ENCODE measurements at places on chromosomes 12 and 14.

DNA sequence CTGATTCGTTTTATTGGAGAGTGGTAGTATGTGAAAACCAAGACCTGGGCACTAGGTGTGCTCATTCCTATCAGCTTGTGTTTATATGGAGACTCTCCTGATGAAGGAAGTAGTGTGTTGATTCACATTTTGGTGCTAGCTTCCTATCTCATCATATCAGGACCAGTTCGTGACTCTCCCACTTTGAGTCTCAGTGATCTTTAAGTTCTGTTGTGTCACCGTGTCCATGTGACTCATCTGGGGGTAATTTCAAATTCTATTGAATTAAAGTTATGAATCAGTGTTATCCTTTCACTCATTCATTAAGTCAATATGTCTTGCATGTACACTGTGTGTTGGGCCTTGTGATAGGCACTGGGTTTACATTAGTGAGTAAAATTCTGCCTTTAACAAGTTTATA lies 180.2 kb downstream of the CACNA1C start:
- no peak for DNase-seq

DNA sequence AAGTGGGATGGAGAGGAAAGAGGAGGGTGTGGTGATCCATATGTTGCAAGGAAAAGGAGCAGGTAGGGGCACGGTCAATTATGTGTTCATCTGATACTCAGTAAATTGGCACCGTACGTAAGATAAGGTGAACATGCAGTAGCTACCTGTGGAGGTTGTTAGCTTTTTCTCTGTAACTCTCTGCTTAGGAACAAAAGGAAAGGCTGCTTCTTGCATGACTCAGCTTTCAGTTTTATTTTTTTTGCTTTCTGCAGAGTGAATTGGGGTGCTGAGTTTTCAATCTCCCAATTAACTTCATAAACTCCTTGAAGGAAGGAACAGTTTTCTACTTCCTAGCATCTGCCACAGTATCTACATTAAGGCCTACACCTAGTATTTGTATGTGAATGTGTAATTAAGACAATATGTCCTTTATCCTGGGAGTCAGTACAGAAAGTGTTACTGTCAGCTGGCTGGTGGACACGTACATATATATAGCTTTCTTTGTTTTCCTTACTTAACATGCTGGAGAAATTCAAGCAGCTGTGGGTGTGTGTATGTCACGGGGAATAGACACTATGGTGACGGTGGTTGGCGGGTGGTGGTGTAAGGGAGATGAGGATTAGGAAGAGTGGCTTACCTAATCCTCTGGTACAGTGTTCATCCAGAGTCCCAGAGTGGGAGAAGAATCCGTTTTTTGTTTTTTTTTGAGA lies 40.1 kb upstream of the WNK1 start:
- no peak for DNase-seq

DNA sequence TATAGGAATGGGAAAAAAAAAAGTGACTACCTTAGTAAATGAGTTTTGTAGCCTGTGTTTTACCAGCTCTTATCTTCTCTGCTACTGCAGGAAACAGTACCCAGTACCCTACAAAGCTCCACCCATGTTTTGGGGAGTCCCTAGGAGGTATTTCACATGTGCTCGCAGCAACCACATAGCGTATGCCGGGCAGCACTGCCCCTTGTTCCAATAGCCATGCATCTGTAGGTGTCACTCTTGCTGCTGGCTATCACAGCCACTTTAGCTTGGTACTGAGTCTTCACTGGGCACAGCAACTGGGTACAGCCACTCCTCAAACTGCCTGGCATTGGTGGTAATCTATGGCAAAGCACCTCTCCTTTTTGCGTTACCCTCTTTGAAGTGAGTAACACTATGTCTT lies 2.0 kb upstream of the MDM1 start:
- peak; percentile 45 for DNase-seq

DNA sequence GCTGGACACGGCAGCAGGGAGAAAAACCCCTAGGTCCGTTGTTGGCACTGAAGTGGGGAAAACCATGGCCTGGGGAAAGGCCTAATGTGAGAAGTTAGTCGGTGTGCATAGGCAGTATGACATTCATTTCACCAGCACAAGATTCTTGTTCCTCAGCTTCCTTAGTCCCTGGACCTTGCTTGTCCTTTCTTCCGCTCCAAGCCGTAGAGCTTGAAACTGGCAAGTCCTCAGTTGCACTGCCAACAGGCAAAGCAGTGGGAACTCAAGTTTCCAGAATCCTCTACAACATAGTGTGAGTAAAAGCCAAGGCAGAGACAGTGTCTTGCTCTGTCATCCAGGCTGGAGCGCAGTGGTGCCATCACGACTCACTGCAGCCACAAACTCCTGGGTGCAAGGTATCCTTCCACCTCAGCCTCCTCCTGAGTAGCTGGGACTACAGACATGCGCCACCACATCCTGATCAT lies 138.5 kb upstream of the AMIGO2 start:
- no peak for DNase-seq

GRCh38 chr14:64721899-64722298 lies 17.7 kb downstream of the PLEKHG3 start:
- no peak for DNase-seq
